Right hindlimb (tissue), 1 donor: ENCODE measurements at places on chromosomes 7 and 10.

GRCh38 chr7:96061844-96062243 is 260.1 kb downstream of the SLC25A13 start:
- DNase-seq: peak; percentile 34

- no peak for DNase-seq
Observed at GRCh38 chr10:60549686-60550085, 160.0 kb upstream of the ANK3 start.

DNA sequence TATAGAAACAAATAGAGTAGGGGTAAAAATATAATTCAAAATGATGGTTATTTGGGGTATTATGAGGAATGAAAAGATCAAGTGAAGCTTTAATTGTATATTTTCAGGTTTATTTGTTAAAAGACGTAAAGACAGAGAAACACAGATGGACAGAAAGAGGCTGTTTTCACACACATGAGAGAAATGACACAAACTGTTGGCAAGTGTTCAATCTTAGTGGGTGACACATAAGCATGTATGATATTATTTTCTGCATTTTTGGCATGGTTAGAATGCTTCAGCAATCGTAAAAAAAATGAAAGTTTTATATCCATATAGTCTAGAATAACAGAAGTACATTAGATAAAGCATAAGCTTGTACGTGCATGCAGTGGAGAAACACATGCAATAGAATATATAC is 464.4 kb upstream of the AKR1E2 start:
- no peak for DNase-seq

DNA sequence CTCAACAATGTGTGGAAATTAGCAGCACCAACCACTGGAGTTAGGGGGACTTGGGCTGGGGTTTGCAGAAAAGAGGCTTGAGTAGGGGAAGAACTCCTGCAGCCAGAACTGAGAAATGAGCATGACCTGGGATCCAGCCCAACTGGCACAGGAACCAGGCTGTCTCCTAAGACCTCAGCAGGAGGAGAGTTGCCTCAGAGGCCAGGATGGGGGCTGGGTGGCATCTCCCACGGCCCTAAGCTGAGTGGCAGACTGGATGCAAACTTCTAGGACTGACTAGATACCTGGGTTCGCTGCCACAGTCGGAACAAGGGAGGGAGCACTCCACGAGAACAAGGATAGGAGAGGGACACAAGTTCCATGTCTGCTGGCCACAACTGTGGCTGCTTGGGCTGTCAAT is 62.6 kb downstream of the RNF32 start:
- no peak for DNase-seq

GRCh38 chr7:45684910-45685618 is 110.9 kb downstream of the ADCY1 start:
- no peak for DNase-seq

- no peak for DNase-seq
Observed at GRCh38 chr10:80090121-80090520, 11.7 kb downstream of the TMEM254 start.

GRCh38 chr7:115911465-115911864 is 119.1 kb downstream of the TFEC start:
- no peak for DNase-seq

DNA sequence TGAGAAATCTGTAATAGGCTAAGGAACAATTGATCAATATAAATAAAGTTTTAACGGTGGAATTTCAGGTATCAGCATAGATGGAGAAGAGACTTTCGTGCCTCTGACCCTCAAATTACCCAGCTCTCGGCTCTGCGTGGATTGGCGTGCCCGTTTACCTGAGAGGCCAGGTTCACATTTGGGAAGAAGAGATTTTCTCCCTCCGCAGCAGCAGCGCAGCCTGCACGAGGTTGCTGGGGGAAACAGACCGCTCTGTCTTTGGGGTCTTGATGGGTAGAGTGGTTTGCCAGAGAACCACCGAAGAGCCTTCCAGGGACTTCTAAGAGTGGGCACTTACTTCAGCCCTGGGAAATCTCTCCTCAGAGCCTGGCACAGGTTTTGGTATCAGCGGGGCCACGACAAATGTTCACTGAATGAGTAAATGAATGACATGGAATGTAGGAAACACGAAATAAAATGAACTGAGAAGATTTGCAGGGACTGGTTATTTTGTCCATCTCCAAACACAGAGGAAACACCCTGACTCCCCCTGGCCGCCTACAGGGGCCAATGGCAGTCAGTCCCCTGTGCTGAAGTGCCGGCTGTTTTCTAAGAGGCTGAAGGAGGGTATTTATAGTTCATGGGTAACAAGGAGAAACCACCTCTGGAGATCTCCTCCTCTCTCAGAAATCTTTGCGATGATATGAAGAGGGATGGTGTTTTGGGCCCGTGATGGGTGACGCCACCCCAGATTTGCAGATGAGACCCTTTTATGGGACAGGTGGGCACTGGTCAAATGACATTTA is 338.5 kb downstream of the ADARB2 start:
- no peak for DNase-seq

- DNase-seq: no peak
Observed at GRCh38 chr10:100812978-100813377, 67.6 kb downstream of the PAX2 start.

- no peak for DNase-seq
Observed at GRCh38 chr10:77297393-77297739, 340.2 kb downstream of the KCNMA1 start.

GRCh38 chr10:42783181-42783549 is 570 bp downstream of the BMS1 start:
- no peak for DNase-seq

GRCh38 chr7:74212661-74213060 is 2.9 kb downstream of the LAT2 start:
- DNase-seq: no peak

DNA sequence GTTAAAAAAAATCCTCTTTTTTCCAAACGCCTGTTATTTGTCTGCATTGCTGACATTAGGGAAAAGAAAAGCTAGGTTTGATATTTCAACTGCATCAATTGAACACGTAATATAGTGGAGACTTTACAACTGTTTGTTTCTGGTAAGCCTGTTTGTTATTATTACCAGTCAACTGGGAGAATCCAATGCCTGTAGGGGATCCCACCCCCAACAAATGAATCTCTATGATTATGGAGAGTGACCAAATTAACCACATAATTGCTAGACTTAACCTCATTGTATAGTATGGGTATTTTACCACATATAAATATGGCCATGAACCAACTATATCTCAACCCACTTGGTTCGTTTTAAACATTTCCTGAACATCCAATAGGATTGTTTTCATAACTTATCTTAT is 216.1 kb downstream of the TWIST1 start:
- no peak for DNase-seq

GRCh38 chr7:106112972-106113421 is 885 bp upstream of the SYPL1 start:
- DNase-seq: no peak

- no peak for DNase-seq
Observed at GRCh38 chr7:85230623-85231022, 43.8 kb upstream of the SEMA3D start.

DNA sequence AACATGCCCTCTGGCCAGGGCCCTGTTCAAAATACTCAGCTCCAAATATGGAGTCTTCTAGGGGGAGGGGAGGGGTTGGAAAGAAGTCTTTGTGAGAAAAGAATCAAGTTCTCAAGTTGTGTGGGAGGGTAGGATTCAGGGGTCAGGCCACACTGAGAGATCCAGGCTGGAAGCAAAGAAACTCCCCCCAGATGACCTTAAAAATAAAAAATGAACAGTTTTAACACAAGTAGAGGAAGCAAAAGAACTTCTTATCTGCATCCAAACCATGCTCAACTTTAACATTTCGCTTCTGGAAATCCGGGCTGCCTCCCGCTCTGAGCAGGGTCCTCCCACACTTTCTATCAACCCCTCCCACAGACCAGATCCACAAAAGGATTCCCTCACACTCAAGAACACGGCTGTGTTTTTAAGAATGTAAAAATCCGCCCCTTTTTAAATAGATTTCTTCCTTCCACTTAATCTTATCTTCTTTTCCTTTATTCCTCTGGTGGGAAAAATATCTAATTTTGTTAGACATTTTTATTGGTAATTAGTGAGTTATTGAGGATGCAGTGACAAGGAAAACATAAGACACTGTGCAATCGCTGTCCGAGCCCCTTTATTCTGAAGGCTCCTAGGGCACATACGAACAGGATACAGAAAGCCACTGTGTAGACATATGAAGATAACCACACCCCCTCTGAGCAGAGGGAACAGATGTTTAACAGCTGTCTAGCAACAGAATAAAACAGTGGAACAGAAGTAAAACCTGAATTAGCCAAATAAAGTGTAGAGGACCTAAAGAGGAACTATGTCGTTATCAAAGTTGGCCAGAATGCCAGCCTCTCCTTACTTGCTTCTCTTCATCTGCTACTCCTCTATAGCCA is 43.8 kb downstream of the CYTH3 start:
- DNase-seq: peak; percentile 66

DNA sequence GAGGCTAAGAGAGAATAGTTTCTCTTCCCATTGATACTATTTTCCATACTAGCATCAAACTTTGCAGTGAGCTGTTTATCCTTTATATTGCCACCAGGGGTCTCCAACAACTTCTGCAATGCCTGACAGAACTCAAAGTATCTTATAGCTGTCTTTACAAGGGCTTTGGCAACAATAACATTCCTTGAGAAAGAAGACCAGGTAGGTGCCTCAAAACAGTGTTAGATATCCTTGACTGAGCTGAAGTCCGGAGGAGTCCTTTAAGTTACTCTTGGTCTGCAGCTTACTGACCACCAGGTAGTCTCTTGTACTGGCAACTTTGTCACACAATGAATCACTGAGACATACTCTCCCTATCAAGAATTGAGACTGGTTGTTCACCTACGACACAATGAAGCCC is 30.0 kb upstream of the TES start:
- DNase-seq: no peak

DNA sequence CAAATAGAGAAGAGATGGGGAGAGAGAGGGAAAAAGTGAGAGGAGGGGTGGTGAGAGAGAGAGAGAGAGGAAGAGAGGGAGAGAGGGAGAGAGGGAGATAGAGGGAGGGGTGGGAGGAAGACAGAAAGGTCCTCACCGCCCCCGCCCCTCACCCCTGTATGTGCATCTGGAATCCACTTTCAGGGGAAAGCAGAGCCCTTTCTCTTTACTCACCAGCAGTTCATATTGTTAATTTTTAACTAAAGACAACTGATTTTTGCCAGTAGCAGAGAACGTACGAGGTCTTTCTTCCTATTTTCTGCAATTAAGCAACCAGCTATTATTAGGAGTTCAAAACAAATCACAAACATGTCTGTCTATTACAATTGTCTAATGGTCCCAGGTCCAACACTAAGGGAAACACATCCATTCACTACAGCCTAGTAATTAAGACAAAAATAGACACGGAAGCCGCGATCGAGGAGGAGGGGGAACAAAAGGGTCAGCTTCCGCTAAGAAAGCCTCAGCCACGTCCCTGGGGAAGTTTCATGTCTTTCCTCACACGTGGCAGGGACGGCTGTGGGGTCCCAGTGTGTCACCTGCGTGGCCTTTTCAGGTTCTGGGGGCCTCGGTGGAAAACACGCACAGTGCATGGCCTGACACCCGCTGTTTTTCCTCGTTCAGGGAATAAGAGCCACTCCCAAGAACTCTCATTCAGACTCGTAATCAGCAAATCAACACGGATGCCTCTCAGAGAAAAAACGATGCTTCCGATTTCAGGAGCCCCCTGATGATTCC is 572.0 kb downstream of the PTPRN2 start:
- peak; percentile 35 for DNase-seq

DNA sequence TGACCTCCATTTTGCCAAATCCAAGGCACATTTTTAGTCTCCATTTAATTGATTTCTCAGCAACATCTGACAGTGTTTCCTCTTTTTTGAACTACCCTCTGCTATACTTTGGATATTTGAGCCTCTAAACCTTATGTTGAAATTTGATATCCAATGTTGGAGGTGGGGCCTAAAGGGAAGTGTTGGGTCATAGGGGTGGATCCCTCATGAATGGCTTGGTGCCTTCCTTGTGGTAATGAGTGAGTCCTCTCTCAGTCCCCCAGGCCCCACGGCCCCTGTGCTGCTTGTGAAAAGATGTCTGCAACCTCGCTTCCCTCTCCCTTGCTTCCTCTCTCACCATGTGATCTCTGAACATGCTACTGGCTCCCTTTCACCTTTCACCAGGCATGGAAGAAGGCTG is 96.8 kb upstream of the DGKB start:
- no peak for DNase-seq

- no peak for DNase-seq
Observed at GRCh38 chr10:63703113-63703670, 182.0 kb downstream of the REEP3 start.

- no peak for DNase-seq
Observed at GRCh38 chr10:53904506-53905241, 896.4 kb downstream of the PCDH15 start.

DNA sequence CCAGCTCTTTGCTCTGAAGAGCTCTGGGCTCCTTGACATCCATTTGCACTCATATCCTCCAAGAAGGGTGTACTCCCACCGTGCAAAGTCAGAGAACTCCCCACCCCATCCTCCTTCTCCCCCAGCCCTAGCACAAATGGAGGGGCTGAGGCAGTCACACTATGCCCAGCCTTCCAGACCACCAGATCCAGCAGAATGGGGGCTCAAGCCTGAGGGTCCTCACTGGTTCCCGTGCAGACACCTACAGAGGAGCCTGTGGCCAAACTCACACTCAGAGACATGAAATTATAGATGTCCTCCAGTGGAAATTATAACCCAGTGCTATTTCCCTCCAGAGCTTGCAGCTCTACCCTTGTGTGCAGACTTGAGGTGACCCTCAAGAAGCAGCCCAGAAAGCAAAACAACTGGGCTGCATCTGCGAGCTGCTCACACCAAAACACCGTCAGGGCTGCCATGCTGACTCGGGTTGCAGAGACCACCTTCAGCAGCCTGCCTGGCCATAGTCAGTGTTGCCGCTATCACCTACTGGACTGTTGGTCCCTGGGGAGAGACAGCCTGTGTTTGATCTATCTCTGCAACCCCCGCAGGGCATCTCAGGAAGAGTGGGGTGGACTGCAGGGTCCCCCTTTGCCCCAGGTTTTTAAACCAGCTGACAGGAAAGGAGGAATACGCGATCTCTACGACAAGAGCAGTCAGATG is 7.4 kb downstream of the ZNF488 start:
- no peak for DNase-seq

GRCh38 chr10:80463868-80464267 is 9.8 kb downstream of the TSPAN14 start:
- DNase-seq: no peak

- no peak for DNase-seq
Observed at GRCh38 chr7:39265641-39266591, 288.2 kb downstream of the POU6F2 start.
